Ovary (tissue), 10 donors: ENCODE measurements at places on chromosomes 7 and 10. TPM values are rescaled to one million over a fixed set of nuclear protein-coding genes. Genes with fewer than 3 reads are reported as not detected.

The LRRD1 gene
- total RNA-seq, result not detected

GRCh38 chr7:157265051-157265450, 71.8 kb upstream of the DNAJB6 start:
- DNase-seq, result no peak

DNA sequence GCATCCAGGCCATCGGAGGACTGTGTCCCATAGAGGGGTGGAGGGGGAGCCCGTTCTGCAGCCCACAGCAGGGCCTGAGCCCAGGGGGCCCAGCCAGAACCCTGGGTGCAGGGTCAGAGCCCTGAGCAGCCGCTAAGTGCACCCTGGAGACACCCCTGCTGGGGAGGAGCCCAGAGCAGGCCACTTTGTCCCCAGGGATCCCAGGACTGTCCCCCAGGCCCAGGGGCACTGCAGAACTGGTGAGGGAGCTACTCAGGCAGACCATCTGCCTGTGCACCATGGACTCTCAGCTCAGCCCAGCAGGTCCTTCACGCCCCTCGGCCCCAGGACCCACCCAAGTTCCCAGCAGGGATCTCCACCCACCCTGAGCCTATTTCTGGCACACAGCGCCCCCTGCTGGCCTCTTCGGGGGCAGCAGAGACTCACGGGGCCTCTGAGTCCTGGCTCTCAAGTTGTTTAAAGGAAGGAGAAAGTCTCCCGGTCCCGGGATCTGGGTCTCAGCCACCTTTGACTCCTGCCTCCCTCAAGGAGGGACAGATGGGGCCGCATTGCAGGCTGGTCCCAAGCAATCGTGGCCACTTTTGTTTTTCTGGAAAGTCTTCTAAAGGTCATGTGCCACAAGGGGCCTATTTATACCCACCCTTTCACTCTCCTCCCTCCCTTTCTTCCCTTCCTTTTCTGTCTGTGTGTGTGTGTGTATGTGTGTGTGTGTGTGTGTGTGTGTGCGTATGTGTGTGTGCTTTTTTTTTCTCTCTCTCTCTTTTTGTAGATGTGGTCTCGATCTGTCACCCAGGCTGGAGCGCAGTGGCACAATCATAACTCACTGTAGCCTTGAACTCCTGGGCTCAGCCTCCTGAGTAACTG, 90.3 kb downstream of the MYL10 start:
- DNase-seq, result peak; percentile 69

GRCh38 chr10:28429573-28430216, 103.2 kb upstream of the WAC start:
- DNase-seq, result no peak
